ENCODE measurements at places on chromosomes 13 and 19.

GRCh38 chr13:25971459-25972145 is 80.2 kb downstream of the SHISA2 start:
- no peak for DNase-seq

DNA sequence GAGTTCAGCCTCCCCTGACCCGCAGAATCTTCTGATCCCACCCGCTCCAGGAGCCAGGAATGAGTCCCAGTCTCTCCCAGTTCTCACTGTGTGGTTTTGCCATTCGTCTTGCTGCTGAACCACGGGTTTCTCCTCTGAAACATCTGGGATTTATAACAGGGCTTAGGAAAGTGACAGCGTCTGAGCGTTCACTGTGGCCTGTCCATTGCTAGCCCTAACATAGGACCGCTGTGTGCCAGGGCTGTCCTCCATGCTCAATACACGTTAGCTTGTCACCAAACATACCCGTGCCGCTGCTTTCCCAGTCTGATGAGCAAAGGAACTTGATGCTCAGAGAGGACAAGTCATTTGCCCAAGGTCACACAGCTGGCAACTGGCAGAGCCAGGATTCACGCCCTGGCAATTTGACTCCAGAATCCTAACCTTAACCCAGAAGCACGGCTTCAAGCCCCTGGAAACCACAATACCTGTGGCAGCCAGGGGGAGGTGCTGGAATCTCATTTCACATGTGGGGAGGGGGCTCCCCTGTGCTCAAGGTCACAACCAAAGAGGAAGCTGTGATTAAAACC is 1.1 kb upstream of the APOE start:
- DNase-seq = no peak

GRCh38 chr13:86945584-86945983 is 725.6 kb upstream of the SLITRK5 start:
- no peak for DNase-seq

GRCh38 chr13:106721599-106721998 is 153.7 kb upstream of the ARGLU1 start:
- DNase-seq = no peak

GRCh38 chr13:20514866-20515265 is 10.8 kb downstream of the CRYL1 start:
- DNase-seq = no peak

DNA sequence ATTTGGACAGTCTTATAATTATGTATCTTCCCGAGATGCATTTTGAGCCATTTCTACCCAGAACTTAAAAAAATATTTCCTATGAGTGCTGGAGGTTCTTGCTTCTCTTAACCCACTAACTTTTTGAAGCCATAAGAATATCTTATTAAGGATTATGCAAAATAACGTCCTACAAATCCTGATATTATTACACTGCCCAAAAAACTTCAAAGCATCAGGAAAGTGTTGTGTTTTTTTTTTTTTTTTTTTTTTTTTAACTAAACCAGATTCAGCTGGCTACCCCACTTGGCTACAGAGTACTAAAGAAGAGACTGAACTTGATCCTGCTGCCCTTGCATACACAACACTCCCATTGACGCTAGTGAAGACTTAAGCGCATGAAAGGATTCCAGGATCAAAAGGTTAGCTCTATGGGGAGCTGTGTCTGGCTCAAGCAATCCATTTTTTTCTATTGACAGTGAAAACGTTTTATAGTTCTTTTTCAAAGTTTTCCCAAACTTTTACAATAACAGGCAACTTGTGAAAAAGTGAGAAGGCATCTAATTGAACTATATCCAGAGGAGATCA is 141.4 kb downstream of the KCNRG start:
- DNase-seq = no peak

DNA sequence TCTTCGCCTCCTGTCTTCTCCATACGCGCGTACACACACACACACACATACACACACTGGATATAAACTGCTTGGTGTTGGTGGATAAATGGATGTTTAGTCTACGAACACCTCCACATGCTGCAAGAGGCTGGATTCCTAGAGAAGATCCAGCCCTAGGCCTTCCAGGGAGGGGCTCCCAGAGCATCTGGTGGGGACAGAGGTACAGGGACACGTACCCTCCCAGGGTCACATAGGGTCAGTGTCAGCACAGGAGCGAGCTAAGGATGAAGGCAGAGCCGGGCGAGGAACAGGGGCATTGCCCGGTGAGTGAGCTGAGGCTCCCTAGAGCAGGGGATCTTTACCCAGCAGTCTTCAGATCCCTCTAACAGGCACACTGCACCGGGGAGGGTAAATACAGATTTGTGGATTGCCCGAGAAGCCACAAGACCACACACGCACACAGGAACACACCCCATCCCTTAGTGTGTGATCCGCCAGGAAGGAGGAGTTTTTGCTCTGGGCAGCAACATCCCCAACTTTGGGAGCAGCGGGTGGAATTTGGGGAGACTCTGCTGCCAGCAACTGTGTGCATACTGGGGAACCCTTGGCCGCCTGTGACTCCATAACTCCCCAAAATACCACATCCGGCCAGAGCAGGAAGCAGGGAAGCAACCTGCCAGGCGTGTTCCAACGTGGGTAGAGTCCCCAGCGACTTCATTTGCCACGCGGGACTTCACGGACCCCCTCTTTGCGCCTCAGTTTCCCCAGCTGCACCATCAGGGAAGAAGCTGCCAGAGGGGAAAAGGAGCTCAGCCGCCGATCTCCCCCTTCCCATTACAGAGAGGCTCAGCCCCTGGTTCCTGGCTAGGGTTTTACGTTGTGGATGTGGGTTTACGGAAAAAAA is 5.8 kb upstream of the TLE2 start:
- no peak for DNase-seq

DNA sequence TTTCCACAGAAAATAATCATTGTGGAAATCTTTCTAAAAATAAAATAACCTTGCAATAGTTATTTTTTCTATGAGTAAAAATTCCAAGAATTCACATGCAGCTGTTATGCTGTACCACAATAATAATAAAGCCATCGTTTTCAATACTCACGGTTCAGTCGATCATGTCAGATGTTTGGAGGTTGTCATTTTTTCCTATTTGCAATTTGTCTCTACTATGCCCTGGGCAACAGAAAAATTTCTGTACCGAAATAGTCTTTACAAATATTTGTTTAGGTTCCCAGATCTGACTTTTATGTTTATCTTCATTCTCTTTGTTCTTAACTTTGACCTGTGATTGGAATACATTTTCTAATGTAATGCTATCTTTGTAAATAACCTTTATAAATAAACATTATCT is 79.7 kb downstream of the ESD start:
- no peak for DNase-seq

DNA sequence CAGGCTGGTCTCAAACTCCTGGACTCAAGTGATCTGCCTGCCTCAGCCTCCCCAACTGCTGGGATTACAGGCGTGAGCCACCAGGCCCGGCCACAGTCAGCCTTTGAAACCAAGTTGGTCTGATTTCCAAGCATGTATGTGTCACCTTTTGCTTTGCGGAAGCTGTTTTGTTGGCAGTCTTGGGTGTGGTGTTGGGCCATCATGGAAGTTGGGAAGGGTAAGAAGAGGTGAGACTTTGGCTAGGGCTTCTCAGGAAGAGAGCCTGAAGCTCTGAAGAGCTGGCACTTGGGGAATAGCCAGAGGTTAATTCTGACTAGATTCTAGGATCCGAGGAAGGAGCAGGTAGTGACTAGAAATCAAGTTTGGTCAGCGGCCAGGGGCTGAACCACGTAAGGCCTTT is 2.8 kb downstream of the RSPH6A start:
- no peak for DNase-seq

GRCh38 chr13:27928805-27929753 is 9.3 kb downstream of the PDX1 start:
- no peak for DNase-seq

DNA sequence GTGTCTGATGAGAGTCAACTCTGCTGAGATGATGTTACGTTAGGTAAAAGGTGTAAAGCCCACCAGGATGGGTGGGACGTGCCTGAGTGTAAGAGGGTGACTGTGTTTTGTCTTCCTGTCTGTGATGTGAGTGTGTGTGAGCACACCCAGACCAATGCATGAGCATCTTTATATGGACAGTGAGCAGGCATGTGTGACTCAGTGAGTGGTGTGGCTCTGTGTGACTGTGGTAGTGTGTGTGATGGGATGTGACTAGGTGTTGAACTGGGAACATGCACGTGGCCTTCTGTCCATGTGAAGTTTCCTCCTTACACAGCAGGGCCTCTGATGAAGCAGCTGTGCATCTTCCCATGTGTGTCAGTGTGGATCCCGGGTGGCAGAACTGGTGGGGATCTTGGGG is 17.8 kb upstream of the LGALS16 start:
- DNase-seq = no peak

GRCh38 chr13:47846886-47847285 is 154.2 kb downstream of the SUCLA2 start:
- no peak for DNase-seq

DNA sequence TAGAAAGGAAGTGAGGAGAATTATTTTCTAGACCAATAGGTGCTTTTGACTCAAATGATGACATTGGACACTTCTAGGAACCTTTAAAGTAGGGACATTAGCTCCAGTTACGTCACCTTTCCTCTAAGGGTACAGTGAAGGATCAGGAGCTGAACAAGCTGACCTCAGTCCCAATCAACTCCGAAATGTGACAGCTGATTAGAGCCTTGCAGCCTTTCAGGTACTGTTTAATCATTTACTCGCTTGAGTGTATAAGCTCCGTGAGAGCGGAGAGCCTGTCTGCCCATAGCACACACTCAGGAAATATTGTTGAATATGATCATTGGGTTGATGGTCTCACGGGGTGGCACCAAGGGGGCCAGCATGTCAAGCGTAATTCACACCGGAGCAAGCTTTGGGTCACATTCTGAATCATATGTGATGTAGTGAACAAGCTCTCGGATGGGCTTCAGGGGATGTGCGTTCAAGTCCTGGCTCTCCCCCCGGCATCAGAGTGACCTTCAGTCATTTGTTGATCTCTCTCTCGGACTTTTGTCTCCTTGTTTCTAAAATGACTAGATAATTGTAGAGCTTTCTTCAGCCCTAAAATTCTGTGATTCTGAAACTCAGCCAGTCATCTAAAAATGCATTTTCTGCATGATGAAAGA is 141.9 kb downstream of the ZIC5 start:
- DNase-seq = no peak

GRCh38 chr13:65932587-65933239 is 1297.4 kb downstream of the PCDH9 start:
- no peak for DNase-seq

DNA sequence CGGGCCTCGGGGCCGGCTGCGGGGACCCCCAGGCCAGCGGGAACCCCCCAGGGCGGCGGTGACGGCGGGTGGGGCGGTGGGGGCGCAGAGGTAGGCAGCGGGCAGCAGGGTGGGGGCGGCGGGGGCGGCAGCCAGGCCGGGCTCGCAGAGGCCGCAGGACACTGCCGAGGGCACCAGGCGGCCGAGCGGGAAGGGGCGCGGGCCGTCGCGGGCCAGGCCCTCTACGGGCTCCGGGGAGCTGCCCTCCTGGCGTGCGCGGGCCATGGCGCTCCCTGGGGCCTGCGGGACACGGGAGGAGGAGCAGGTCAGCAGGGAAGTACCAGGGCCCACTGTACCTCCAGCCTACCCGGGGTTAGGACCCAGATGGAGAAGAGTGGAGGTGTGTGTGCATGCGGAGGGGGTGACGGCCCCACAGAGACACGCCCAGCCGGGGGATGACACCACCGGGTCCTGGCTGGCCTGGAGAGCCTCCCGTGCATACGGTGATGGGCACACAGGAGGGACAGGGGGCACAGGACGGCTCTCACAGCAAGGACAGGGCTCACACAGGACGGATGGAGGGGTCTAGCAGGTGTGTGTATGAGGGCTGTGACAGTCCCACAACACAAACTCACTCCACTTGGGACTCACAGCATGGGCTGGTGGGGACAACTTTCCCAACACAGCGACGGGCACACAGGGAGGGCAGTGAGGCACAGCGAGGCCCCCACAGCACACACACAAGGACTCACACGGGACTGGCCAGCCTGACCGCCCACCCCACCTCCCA is 2.6 kb downstream of the BBC3 start:
- DNase-seq = no peak

GRCh38 chr13:113900646-113901045 is 36.8 kb upstream of the GAS6 start:
- no peak for DNase-seq

DNA sequence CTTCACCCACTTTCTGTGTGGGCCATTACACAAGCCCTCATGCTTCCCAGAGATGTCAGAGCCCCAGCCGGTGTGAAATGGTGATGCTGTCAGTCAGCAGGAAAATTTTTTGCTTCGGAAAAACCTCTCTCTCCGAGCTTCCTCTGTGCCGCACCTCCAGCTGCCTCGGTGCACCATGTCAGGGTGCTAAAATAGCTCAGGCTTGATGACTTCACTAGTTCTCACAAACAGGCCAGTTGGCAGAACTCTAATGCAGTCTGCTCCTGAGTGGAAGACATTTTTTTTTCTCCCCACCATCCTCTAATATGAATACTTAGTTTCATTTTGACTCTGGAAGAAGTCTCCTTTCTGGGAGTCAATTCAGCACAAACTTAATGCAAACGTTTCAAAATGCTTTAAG is 71.3 kb downstream of the KLF12 start:
- DNase-seq = no peak

DNA sequence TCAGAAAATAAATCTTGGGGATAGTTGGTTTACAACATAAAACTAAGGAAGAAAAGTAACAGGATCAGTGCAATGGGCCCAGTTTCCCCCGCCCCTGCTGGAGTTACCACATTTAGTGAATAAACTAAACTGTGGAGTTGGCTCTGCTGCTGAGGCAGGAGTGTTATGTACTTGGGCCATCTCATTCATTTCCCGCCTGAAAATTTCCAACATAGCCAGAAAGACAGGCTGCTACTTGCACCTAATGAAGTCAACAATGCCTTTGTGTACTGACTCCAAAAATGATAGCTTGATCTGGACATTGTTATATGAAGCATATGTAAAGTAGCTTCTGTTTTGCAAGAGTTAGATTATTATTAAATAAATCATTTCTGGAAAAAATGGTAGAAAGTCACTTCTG is 7.9 kb upstream of the RNASEH2B start:
- DNase-seq = no peak

- DNase-seq = no peak
Observed at GRCh38 chr19:41691268-41691970, 3.3 kb upstream of the CEACAM7 start.

DNA sequence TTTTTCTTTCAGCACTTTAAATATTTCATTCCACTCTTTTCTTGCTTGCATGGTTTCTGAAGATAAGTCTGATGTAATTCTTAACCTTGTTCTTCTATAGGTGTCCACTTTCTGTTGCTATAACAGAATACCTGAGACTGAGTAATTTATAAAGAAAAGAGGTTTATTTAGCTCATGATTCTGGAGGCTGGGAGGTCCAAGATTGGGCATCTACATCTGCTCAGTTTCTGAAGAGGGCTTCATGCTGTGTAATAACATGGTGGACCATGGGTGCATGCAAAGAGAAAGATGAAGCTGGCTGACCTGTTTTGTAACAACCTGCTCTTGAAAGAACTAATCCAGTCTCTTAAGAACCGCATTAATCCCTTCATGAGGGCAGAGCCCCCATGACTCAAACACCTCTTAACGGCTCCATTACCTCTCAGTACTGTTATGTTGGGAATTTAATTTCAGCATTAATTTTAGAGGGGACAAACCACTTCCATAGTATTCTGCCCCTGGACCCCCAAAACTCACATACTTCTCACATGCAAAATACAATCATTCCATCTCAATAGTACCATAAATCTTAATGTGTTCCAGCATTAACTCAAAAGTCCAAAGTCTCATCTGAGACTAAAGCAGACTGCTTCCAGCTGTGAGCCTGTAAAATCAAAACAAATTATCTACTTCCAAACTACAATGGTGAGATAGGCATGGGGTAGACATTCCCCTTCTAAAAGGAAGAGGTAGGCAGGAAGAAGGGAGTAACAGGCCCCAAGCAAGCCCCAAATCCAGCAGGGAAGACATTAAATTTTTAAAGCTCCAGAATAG is 9.6 kb upstream of the FGF9 start:
- DNase-seq = no peak

GRCh38 chr19:6239401-6239844 is 40.4 kb downstream of the MLLT1 start:
- no peak for DNase-seq
